ENCODE measurements at places on chromosomes 2 and 18.

DNA sequence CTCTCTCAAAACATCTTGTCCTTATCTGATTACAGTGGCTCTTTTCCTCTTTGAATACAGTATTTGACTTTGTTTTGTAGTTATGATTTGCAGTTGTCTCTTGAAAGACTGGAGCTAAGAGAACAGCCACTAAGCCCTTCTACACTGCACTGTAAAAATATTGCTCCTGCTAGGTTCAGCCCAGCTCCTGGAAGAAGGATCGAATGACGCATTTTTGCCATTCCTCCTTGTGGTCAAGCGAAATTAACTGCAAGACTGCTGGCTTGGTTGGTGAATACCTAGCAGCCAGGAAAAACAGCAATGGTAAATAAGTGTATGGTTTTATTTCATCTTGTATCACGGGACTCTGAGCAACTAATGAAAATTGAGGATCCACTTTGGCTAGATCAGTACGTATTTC, 407.8 kb upstream of the CDH2 start:
- DNase-seq, result no peak

DNA sequence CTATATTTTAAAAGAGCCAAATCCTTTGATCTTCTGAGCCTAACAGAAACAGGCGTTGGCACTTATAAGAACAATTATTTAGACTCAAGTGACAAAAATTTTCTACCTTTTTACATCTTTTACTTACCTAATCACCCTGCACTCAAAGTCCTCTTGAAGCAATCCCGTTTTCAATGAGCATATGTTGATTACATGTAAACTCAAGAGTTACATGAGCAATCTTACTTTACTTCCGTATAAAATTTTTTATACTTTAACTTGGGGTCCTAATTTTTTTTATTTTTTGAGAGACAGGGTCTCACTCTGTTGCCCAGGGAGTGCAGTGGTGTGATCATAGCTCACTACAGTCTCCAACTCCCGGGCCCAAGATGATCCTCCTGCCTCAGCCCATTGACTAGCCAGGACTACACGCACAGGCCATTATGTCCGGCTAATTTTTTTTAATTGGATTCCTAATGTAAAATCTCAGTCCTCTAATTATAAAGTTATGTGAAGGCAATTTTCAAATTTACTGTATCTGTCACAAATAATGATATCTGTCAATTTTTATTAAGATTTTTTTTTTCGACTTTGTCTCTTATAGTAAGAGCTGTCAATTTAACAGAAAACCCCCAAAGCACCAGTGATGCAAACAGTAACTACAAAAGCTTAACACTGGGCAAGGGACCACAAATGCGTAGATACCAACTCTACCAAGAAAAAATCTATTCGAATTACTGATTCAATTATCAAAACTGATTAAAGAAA, 19.1 kb upstream of the STPG4 start:
- DNase-seq, result no peak

- peak; percentile 76 for DNase-seq
These were observed at the start of gene GRP for GRCh38 chr18:59219672-59220163. TSS of gene GRP (plus strand) at chr18:59220158. CDS start at chr18:59220266, 108 bp downstream.

DNA sequence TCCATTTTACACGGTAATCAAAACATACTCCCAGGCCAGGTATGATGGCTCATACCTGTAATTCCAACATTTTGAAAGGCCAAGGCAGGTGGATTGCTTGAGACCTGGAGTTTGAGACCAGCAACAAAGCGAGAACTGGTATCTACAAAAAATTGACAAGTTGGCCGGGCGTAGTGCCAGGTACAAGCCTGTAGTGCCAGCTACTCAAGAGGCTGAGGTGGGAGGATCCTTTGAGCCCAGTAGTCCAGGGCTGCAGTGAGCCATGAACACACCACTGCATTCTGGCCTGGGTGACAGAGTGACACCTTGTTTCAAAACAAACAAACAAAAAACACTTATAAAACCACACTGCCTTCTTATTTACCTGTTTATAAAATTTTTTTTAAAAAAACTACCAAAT, 80.8 kb downstream of the GAREM1 start:
- no peak for DNase-seq

DNA sequence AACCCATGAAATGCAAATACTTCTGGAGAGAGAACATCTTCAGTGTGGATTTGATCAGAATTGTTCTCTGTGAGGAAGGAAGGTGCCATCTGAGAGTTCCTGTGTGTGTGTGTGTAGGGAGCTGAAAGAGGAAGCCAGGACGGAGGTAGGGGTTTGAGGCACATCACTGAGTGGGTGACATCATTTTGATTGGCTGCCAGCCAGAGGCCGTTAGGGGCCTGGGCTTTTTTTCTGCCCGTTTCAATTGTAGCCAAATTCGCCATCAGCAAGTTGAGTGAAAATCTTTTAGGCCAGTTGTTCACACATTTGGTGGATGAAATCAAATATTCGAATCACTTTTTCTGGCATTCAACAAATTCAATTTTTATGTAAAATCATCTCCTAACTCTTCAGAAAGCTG, 48.9 kb downstream of the TSN start:
- no peak for DNase-seq

DNA sequence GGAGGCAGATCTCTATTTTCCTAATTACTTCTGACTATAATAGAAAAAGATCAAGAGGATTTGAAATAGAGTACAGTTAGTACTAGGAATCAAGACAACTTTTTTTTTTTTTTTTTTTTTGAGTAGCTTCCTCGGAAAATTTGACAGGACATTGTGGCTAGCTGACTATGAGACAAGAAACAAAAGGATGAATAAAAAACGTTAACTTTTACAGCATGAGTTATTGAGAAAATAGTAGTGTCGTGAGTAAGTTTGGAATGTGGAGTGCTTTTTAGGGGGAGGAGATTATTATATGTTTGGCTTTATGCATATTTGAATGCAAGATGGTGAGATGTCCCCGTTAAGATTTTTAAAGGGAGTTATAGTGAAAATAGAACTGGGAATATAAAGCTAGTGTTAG, 27.7 kb upstream of the CPS1 start:
- DNase-seq, result no peak

DNA sequence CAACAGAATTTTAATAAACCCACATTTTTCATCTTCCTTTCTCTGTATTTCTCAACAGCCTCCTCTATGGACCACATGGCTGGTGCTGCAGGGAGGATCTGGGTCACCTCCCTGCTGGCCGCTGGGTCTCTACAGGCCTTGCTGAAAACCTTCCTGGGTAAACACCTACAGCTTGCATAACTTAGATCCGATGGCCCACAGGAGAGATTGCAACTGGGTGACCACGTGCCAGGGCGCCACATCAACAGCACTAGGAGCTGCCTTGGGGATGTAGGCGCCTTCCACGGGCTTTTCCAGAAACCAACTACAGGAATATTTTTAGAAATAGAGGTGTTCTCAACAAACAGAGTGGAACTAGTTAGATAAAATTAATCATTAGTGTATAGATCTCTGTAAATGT, 19.4 kb downstream of the TMEM18 start:
- DNase-seq, result no peak

- no peak for DNase-seq
These were observed 22.7 kb upstream of the PKDCC start for GRCh38 chr2:42025151-42025582.

GRCh38 chr2:54845094-54845493, 121.6 kb downstream of the EML6 start:
- no peak for DNase-seq

GRCh38 chr18:30696201-30696600, 346.3 kb downstream of the DSC3 start:
- no peak for DNase-seq

DNA sequence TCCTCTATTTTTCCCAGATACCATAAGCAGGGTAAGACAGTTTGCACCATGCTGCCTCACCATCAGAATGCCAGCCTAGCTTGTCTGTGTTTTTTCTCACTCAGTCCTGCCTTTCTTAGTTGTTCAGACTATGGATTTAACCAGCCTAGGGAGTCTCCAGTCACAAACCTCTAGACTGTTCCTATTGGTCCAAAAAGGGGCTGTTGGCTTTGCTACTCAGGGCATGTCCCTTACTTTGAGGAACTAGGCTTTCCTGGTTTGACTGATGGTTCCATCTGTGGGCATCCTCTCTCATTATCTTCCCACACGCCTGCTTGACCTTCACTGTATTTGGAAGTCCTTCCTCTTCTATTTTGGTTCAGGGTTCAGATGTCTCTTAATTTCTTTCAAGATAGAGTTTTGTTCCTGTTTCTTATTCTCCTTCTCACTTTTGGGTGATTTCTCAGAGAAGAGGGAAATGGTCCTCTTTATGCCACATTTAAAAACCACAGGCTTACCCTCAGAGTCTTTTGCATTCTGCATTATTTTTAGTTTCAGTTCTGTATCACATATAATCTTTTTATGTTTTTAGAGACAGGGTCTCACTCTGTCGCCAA, 31.3 kb upstream of the TMEM131 start:
- no peak for DNase-seq

DNA sequence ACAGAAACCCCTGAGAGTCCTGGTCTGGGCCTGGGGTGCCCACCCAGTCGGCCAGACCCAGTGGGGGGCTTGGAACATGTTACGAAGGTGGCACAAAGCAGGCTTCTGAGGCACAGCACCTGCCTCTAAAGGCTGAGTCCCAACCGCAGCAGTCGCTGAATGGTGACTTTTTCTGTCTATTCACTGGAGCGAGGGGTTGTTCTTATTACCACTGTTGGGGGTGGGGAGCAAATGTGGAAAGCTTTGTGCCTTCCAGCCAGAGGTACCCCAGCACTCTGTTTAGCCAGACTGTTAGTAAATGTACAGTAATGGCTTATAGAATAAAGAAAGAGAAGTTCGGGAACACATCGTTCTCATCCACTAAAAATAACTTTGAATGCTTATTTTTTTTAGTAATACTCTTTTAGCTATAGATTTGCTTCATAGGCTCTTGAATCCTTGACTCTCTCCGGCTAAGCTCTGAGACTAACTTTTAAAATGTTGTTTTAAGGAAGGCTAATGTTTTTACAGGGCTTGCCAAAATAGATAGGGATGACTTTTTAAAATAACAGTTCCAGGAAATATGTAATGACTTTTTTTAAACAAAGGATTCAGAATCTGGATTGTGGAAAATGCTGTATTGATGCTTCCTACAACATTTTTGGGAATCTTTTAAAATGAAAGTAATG, 23.4 kb upstream of the PTPN2 start:
- DNase-seq, result no peak

DNA sequence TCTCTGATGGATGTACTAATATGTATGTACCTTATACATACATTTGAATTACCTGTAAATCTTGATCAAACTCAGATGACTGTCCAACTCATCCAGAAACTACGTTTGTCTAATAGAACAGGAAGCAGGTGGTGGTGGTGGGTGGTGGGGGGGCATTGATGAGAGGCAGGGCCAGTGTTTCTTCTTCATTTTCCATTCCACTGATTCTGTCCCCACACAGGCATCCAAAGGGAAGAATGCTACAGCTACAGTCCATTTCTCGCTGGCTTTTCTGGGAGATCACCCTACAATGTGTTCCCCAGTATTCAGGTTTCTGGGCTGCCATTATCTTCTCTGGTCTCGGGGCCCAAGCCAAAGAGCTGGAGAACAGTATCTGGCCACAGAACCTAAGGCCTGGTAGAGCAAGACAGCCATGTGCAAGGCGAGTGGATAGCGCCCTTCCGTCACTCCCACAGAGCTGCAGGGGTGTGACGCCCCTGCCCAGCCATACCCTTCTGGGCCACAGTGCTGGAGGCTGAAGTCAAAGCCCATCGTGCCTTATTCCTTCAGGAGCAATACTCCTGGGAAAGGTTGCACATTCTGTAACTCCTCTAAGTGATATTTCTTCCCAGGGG, 54.5 kb downstream of the BCL11A start:
- DNase-seq, result no peak

GRCh38 chr2:181149056-181149455, 168.7 kb downstream of the UBE2E3 start:
- DNase-seq, result peak; percentile 24

DNA sequence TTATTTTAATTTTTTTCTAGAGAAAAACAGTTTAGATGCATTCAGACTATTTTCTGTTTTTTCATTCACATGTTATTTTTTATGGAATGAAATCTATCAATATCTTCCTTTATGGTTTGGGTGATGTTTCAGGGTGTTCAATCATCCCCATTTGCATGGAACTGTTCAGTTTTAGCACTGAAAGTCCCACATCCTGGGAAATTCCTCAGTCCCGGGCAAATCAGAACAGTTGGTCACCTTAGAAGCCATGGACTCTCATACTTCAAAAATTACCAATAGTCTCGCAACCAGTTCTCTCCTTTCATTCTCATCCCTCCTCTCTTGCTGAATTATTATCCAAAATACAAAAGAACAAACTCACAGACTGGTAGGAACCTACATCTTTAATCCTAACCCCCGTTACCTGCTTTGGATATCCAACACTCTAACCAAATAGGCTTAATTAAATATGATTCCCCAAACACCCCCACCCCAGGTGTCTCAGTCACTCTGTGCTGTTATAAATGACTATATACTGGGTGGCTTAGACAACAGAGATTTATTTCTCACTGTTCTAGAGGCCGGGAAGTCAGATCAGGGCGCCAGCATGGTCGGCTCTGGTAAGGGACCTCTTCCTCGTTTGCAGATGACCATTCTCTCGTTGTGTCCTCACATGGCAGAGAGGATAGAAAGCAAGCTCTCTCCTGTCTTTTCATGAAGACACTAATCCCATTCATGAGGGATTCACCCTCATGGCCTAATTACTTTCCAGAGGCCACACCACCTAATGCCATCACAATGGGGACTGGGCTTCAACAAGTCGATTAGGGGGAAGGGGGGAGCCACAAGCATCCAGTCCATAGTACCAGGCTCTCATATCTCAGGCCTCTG, 57.7 kb upstream of the SLC1A4 start:
- DNase-seq, result peak; percentile 82

DNA sequence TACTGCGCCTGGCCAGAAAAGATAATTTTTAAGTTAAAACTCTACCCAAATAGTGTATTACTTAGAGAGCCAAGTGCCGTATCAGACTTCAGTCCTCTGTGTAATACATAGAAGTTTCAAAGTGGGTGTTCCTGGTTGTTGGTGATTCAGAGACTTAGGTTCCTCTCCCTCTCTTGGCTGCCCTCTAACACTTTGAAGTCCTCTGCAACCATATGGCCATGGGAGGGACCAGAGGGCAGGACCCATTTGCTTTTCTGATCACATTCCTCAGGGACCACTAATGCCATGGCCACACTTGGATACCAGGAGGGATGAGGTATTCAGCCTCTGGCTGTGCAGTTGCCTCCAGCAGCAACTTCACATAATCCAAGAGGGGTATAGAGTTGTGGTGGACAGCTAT, 131.5 kb downstream of the CAPN13 start:
- no peak for DNase-seq

- no peak for DNase-seq
These were observed 22.0 kb upstream of the SP9 start for GRCh38 chr2:174312581-174313234.

DNA sequence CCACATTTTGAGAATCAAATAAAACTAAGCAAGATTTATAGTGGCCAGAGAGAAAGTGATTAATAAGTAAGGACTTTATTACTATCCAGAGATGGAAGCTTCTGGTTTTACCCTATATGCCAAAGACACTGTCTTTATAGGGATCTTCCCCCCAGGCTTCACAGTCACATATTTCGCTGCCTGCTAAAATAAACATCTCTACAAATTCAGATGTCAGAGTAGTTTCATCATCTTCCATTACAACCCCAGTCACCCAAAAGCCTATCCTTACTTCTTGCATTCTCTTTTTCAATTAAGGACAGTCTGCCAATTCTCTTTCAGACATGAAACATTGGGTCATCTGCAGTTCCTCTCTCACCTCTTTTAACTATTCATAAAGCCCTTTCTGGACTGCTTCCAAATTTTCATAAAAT, 28.3 kb downstream of the CREB1 start:
- DNase-seq, result no peak
